Foreskin melanocyte (primary cell): ENCODE measurements at places on chromosomes 5 and 9.
A peak's percentile ranks its signal among the peaks of the same experiment; 100 is the strongest.

GRCh38 chr5:44236040-44236439, 153.2 kb downstream of the FGF10 start:
- no peak for DNase-seq

- no peak for DNase-seq
Measured at GRCh38 chr9:124306098-124306735, 48.5 kb downstream of the NEK6 start.

GRCh38 chr9:5122116-5122515, 63.3 kb downstream of the INSL6 start:
- DNase-seq = no peak

DNA sequence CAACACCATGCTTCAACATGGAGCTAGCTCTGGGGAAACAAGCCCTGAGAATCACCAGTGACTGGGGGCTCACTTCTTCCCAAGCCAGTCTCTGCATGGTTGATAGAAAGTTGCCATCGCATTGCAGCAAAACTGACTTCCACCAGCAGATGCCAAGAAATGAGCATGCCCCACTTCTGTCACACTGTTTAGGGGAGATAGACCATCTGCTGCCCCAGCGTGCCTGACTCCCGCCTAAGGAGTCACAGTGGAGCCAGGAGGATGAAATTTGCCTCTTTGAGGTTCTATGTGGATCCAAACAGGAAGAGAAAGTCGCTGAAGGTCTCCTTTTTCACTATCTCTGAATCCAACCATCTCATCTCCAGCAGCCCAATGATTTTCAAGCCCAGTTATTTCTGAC, 116.7 kb upstream of the SLIT3 start:
- DNase-seq = no peak

- no peak for DNase-seq
Measured at GRCh38 chr5:137122075-137122474, 377.1 kb downstream of the SPOCK1 start.

DNA sequence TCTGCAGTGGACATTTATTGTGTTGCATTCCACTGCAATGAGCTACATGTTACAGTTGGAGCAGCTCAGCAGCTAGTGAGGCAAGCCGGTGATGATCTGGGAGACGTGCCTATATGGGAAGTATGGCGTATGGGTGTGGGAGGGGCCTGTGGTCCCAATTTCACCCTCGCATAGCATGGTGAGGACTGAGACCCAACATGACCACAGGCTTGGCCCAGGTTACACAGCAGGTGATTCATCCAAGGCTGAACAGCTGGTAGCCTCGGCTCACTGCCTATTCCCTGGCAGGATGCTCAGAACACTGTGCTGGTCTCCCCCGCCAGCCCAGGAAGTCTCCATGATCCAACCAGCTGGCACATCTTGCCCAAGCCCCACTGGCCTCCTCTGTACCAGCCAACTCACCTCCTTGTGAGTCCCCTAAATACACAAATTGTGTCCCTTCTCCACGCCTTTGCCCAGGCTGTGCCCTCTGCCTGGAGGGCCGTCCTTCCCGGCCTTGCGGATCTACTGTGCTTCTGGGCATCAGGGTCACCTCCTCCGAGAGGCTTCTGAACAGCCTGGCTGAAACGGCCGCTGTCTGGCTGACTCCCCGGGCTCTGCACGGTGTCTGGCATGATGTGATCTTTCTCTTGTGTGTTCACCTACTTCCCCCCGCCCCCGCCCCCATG, 81.4 kb downstream of the NSUN2 start:
- DNase-seq = no peak

- DNase-seq = no peak
Measured at GRCh38 chr5:170832241-170832640, 29.6 kb upstream of the RANBP17 start.

DNA sequence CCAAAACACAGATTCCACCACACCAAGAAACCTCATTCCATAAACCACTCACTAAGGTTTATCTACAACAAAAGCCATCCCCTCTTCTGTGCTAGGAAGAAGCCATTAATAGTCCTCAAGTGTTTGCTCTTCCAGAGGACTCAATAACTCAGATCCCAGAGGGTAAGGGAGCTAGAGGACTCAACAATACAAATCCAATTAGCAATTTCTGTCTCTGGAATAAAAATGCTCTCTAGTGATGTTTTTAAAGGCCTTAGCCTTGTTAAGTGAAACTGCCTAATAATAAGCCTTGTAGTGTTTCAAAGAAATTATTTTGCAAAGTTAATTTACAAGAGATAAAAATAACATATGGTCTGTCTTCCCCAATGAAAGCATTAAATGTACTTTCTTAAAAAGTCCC, 942.4 kb downstream of the CDH12 start:
- DNase-seq = no peak

GRCh38 chr5:34609951-34610441, 46.1 kb upstream of the RAI14 start:
- DNase-seq = peak; percentile 76

GRCh38 chr9:7298123-7298522, 501.5 kb downstream of the DMAC1 start:
- DNase-seq = no peak

GRCh38 chr5:132291026-132291425, 3.2 kb upstream of the SLC22A4 start:
- no peak for DNase-seq

DNA sequence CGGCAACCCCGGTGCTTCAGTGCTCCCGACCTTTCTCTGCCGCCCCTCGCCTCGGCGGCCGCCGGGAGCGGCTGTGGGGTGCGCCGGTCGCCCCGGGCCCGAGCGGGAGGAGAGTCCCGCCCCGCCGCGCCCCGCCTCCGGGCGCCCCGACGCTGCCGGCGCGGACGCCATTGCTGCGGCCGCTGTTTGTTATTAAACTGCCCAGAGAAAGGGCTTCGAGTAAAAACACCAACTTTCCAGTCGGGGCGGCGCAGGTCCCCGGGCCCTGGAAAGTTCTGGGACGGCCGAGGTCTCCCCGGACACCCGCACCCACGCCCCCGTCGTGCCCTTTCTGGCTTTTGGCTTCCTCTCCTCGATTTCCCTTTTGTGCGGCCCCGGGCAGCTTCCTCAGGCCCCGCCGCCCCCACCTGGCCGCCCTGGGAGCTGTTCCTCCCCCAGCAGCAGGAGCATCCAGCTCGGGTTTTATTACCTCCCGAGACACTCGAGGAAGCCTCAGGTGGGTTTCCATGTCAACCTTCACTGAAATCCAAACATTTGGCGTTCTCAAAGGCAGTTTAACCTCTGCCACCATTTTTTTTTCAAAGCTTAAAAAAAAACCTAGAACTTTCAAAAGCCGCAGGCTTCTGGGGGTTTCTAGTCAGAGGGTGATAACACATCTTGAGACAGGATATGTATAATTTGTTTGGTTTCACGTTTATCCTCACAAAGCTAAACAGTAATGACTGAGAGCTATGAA, 334.4 kb downstream of the CWC27 start:
- peak; percentile 13 for DNase-seq
